ENCODE measurements at places on chromosomes 12 and 14.

- DNase-seq: peak; percentile 82
These were observed 123.0 kb upstream of the PZP start for GRCh38 chr12:9331218-9331626.

GRCh38 chr12:89968151-89968700 lies 259.6 kb upstream of the ATP2B1 start:
- DNase-seq: no peak

DNA sequence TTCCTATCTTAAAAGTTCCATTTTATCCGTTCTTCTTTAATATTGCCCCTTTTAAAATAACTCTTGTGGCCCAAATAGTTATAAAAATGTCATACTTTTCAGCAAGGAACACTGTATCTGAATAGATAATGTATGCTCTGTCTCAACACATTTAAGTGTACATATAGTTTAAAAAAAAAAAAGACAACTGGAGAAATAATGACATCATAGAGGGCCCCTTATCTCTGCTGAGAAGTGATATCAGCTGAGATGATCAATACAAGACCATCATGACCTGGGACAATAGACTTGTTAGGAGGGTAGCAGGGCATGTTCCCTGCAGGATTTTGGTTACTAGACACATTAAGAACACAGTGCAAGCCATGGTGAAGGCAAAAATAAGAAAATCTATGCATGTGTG lies 77.5 kb downstream of the PEBP1 start:
- DNase-seq: no peak

DNA sequence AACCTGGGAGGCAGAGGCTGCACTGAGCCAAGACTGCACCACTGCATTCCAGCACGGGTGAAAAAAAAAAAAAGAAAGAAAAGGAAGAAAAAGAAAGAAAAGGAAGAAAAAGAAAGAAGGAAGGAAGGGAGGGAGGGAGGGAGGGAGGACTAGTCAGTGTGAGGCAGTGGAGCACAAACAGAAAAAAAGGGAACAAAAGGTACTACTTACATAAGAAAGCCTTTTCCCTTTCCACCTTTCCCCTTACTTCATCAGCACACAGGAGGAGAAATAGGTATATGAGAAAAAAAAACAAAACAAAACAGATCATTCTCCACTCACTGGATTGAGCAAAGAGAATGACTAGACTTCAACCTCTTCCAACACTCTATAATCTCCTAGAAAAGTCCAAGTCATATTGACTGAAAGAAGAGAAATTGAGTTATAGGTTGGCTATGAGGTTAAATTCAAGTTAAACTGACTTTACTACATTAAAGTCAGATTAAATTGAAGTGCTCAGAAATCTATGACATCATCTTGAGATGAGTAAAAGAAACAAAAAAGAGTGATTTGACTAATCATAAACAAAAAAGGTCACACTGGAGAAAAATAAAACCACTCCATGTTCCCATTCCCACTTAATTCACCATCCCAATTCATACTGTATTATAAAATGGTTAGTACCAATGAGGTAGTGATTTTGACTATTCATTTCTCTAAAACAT lies 43.6 kb downstream of the NOVA1 start:
- no peak for DNase-seq

GRCh38 chr12:64931981-64932380 lies 107.5 kb downstream of the TBC1D30 start:
- no peak for DNase-seq

- DNase-seq: no peak
These were observed 39.2 kb downstream of the ACADS start for GRCh38 chr12:120764816-120765215.

GRCh38 chr12:94948232-94948810 lies 55.2 kb downstream of the NDUFA12 start:
- DNase-seq: no peak

DNA sequence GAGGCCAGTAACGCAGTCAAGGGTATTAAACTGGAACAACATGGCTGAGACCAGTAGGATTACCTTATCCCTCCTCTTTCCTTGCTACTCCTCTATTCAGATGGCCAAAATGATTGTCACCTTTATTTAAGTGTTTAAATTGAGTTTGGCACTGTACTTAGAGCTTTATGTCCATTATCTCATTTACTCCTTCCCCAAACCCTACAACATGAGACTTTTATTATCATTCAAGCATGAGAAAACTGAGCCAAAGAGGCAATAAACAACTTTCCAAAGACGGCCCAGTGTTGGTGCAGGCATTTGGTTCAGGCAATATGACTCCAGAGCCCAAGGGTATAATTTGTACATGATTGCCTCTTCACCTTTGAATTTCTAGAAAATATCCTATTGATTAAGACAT lies 370.9 kb upstream of the KITLG start:
- DNase-seq: no peak

- DNase-seq: peak; percentile 87
These were observed 43.9 kb downstream of the CCDC88C start for GRCh38 chr14:91373591-91374254.

GRCh38 chr12:115507951-115508722 lies 769.4 kb downstream of the MED13L start:
- no peak for DNase-seq
